ENCODE measurements at places on chromosomes 3 and 15.

DNA sequence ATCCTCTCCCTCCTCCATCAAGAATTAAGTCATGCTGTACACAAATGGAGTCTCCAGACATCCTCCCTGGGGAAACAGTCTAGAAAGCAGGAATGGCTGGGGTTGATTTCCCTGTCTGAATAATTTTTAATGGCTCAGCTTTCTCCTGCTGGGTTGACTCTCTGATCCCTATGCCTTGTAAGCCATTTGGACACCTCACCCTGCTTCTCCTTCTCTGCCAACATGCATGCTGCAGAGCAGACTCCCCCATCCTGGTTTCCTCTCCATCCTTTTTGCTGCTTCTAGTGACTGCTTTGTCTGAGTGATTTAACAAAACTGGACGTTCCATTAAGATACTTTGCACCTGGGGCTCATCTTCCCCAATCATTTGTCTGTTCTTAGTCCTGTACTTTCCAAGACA lies 22.2 kb downstream of the SV2B start:
- no peak for DNase-seq

DNA sequence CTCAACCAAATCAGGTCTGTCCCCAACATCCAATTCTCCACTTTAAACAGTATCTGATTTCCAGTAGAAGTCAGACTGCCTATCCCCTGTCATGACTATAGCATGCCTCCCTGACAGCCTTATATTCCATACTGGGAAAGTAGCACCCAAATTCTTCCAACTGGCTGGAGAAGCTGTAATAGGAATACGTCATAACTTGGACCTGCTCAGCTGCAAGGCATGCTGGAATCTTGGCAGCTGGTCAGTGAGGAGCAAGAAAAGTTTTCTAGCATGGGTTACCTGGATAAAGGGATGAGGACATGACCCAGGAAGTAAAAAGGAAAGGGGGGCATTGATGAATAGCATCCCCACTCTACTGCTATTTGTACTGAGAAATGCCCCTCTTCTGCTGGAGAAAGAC lies 8.9 kb downstream of the SEMA5B start:
- DNase-seq: no peak

GRCh38 chr15:88106074-88106473 lies 150.5 kb downstream of the NTRK3 start:
- DNase-seq: no peak

DNA sequence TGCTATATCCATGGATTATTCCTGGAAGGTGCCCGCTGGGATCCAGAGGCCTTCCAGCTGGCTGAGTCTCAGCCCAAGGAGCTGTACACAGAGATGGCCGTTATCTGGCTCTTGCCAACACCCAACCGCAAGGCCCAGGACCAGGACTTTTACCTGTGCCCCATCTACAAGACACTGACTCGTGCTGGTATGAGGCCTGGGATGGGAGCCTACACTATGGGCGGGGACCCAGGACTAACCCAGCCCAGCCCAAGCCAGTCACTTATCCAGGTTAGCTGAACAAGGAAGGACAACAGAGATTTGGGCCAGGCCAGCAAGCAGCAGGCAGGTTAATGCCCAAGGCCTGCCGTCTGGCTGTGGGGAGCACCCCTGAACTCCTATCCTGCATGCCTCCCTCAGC lies 45.3 kb downstream of the SEMA3G start:
- no peak for DNase-seq

GRCh38 chr3:14771593-14772497 lies 46.9 kb upstream of the FGD5 start:
- no peak for DNase-seq

DNA sequence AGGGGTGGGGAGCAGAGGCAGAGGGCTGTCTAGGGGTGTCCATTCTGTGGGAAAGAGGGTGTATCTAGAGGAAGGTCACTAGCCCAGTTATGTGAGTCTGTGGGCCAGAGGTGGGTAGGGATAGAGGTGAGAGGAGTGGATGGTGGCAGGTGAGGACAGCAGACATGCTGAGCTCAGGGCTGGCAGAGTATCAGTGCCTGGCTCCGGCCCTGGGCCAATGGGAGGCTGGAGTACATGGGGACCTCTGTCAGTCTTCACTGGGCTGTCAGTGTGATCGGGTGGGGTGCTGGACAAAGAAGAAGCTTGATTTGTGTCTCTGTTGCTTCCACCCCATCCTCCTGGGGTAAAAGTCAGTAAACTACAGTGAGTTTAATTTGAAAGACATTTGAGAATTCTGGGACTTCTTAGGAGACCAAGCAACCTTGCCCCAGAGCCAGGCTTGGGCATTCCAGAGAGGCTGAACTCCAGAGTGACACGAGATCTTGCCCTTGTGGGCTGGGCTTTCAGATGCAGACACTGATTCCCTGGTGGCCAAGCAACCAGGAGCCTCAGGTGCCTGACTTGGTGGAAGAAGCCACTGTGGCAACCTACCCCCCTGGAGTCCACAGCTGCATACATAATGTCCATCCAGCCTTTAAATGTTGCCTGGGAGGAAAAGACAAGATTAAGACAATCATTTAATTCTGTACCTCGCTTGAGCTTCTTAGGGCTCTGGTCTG lies 60.7 kb downstream of the EXOG start:
- DNase-seq: no peak

GRCh38 chr3:68009900-68010299 lies 355.5 kb upstream of the SUCLG2 start:
- no peak for DNase-seq

DNA sequence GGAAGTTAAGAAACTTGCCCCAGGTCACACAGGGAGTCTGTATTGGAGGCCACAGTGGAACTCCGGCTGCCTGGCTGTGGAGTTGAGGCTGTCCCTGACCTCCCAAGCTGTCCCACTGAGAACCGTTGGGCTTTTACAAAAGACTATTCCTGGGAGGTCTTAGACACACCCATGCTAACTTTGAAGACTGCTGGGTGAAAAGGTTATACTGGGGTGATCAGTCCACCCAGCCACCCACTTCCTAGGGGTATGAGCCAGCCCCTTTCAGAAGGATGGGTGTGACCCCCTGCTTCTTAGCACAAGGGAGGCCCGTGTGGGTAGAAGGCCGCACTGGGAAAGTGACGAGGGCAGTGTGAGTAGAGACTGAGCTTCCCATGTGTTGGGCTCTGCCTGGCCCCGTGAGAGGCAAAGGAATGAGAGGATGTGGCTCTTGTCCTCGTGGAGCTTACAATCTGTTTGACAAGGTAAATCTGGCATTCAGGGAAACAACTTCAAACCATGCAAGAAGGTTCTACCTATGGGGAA lies 19.0 kb downstream of the MRAS start:
- DNase-seq: no peak

DNA sequence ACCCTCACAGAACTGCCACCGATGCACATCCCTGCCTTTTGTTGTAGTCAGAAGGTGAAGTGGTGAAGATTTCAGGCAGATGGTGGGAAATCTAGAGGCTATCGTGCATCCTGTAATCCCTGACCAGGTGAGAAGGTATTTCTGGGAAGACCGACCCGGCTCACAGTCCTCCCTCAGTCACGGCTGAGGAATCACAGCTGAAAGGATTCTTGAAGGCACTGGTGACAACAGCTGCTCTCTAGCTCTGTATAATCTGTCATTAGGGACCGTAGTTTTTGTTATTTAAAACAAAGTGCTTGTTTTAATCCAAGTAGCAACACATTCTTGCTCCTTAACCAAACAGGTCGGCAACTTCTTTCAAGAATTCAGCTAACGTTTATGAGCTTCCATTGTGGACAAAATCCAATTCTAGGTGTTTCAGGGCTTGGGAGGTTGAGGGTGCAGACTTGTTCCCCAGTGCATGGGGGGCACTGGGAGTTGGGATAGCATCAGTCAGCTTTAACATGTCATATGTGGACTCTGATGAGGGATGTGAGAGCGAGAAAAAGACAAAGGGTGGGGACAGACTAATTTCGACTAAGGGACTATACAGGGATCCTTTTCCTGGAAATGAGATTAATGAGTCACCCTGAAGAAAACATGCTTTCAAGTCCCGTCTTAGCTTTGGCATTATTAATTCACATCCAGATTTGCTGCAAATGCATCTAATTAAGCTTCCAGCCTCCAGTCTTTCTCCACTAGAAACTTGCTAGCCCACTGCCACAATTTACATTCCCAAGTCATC lies 141.0 kb upstream of the RASGRP1 start:
- DNase-seq: peak; percentile 43

DNA sequence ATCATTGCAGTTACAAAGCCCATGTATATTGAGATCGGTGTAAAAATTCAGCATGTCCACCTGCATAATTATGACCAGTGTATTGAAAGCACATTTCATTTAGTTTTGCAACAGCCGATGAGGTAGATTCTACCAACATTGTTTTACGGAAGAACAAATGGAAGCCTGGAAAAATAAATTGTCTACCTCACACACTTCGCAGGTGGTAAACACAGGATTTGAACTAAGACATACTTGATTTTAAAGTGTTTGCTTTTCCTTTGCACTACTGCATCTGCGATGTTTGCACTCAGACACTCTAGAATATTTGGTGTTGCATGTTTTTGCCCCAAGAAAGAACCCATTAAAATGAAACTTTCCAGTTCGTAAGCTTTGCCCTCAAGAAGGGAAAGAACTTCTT lies 148.4 kb downstream of the PGPEP1L start:
- DNase-seq: no peak

DNA sequence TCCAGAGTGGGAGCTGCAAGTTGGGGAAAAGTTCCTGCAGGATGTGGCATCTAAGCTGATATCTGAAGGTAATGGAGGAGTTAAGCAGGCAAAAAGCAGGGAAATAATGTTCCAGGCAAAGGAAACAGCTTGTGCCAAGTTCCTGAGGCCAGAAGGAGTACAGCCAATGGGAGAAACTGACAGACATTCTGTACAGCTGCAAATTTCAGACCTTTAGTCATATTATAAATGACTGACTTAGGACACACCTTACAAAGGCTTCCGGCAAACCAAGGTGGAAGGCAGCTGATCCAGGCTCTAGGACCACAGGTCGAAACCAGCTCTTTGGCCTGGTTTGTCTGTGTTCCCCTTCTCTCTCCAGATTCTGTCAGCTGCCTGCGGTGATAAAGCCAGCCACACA lies 9.3 kb downstream of the WWTR1 start:
- no peak for DNase-seq

DNA sequence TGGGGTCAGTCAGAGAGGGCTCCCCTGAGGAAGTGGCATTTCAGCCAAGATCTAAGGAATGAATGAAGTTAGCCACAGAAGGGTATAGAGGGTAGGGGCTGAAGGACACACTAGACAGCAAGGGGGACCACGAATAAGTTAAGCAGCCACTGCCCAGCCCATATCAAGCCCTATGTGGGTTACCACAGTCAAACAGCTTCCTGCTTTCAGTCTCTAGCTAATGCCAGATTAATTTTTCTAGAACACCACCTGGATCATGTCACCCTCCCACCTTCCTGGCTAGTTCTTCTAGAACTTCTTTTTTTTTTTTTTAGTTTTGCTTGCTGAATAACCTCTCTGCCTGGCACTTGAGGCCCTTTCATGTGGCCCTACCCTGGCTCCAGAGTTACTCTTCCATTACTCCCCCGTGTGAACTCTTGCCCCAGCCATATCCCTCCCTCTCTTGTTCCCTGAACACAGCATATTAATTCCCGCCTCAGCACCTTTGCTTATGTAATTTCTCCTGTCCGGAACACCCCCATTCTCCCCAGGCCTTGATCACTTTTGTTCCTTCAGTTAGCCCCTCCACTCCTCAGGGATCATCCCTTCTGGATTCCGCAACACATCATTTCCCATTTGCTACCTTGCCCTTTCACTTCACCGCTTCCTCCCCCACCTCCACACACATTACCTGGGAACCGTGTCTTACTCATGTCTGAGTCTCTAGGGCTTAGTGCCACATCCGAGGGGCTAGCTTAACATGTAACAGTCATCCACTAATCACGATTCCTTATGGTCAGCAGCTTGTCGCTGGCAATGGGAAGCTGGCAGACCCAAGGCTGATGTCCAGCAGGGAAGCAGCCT lies 20.6 kb upstream of the BNC1 start:
- no peak for DNase-seq

- no peak for DNase-seq
Measured at GRCh38 chr3:192726385-192726784, 956 bp downstream of the FGF12 start.

DNA sequence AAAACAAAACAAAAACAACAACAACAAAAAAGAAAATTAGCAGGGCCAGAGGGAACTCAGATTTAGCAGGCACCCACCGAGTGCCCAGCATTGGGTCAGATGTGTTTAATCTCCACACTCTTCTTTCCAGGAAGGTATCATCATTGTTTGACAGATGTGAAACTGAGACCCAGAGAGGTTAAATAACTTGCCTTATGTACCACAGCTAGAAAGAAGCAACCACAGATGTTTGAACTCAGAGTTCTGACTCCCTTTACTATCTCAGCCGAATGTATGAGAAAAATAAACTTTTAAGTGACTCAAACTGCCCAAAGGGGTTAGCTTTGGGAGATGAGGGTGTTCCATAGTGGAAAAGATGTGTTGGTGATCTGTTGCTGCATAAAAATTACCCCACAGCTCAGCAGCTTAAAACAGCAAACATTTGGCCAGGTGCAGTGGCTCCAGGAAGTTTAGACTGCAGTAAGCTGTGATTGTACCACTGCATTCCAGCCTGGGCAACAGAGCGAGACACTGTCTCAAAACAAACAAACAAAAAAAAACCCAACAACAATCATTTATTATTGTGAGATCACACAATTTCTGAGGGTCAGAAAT lies 4.5 kb upstream of the RPP25 start:
- DNase-seq: no peak

DNA sequence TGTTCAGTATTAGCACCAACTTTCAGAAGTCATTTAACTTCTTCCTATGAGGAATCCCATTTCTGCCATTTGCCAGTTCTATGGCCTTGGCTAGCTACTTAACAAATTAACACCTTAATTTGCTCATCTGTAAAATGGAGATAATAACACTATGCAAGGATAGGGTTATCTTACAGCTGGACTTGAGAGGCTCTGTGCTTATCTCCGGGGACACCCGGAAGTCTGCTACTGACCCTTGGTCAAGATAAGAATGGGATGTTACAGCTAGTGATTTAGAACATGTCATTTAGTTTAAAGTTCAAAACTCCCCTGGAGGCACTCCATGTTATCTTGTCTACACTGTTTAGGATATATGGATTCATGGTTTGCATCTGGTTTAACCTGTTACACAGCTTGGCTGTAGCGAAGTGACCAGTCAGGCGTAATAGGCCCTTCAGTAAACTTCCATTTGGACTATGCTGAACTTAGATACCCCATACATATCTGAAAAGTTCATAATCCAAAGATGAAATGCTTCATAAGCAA lies 156.0 kb upstream of the CD96 start:
- DNase-seq: no peak

DNA sequence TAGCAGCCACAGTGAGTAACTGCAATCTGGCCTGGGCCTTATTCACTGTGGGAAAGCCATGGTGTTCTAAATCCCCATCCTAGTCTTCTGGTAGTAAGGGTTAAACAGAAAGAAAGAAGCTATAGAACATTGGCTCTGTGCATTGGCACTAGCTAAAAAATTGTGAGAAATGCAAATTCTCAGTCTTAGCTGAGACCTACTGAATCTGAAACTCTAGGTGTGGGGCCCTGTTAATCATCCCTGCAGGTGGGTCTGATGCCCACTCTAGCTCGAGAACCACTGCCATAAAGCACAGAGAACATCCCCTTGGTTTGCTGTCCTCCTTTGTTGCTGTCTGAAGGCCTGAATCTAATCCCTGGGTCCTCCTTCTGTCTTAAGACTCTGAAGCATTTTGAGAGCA lies 59.3 kb downstream of the MEIS2 start:
- no peak for DNase-seq

- DNase-seq: no peak
Measured at GRCh38 chr3:54225841-54226528, 103.6 kb downstream of the CACNA2D3 start.

Measured in fibroblast of skin of back (primary cell).